ENCODE measurements at places on chromosomes 2 and 18.

DNA sequence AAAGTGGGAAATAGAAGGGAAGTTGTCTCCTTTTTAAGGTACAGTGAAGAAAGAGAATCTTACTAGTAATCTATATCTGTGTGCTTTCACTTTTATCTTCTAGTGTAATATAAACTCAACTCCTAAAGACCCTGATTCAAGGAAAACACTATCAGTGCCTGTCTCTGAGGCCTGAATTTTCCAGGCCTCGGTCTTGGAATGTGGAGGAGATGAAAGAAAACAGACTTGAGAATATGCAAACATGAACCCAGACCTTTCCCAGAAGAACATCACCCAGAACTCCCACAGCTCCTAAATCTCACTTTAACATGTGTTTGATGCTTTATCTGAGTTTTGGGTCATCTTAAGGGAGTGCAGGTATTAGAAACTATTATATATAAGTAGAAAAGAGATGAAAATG is 51.8 kb downstream of the EPB41L5 start:
- no peaks in the 10 kb centered on the region for H3K4me1 ChIP-seq
- no peak for DNase-seq
- H3K4me3 ChIP-seq = no peak overlapping the region
- no peaks in the 10 kb centered on the region for H3K27me3 ChIP-seq
- no peaks in the 10 kb centered on the region for H3K36me3 ChIP-seq
- H3K27ac ChIP-seq = no peak overlapping the region

- no peaks in the 10 kb centered on the region for H3K4me1 ChIP-seq
- no peaks in the 10 kb centered on the region for H3K27me3 ChIP-seq
- H3K4me3 ChIP-seq = no peak overlapping the region
- H3K27ac ChIP-seq = no peak overlapping the region
Measured at GRCh38 chr2:167790781-167791450, 456.5 kb downstream of the STK39 start.

DNA sequence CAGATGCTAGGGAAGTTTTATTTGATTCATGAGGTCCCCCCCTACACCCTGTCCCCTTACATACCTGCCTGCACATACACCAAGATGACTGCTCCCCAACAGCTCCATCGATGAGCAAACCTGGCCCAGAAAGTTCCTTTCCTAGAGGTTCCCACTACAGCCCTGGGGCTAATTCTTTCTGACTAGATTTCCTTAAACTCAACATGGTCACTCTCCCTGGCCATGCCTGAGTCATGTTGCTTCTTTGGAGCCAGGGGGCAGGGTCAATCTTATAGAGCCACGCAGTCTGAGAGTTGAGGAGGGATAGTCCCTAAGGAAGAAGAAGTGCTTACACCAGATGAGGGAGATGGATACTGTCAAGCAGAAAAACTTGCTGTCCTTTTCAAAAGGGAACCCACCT is 67.7 kb upstream of the GLI2 start:
- no peak overlapping the region for H3K4me3 ChIP-seq
- no peak overlapping the region for H3K27ac ChIP-seq
- H3K27me3 ChIP-seq = peaks cover 17% of the 10 kb centered on the region

DNA sequence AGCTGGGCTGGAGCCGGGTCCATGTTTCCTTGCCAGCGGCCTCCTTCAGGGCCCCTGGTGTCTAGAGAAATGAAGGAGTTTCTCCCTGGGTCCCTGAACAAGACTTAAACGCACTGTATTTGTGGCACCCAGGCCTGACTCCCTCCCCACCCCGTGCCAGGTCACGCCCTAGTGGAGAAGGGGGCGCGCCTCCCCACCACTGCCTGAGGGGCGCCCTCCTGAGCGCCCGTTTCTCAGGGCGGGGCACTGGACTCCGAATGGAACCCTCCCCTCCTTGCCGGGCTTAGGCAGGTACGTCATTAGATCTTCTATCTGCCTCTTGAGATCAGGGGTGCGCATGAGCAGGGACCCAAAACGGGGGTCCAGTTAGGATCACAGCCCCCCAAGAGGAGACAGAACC is 16.3 kb downstream of the ODC1 start:
- DNase-seq = no peak
- H3K27ac ChIP-seq = no peak overlapping the region
- no peaks in the 10 kb centered on the region for H3K36me3 ChIP-seq
- peak overlapping the region; percentile 53 for H3K4me3 ChIP-seq
- H3K4me1 ChIP-seq = peaks cover 8% of the 10 kb centered on the region

DNA sequence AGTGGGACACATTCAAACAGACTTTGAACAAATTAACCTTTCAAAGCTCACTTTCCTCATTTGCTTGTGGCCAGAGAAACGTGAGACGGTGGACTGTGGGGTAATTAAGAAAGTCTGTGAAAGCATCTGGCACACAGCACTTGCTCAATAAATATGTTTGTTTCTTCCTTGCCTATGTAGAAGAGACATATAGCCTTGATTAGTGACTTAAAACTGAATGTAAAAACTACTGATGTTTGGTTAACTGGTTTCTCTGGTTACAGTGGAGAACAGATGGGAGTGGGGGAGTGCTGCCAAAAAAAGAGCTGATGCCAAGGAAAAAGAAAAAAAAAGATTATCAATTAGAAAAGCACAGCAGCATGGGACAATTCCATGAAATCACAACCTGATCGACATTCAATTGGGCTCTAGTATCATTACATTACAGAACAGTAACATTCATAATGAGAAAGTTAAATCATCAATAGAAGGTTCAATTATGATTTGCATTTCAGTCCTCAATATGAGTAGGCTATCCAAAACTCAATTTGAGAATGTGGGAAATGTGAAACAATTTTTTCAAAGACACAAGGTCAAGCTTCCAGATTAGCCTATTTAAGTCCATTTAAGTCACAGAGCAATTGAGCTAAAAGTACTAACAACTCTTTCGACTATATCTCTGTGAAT is 14.7 kb downstream of the CUL3 start:
- H3K4me3 ChIP-seq = no peak overlapping the region
- DNase-seq = no peak
- H3K27me3 ChIP-seq = no peaks in the 10 kb centered on the region
- H3K4me1 ChIP-seq = peaks cover 45% of the 10 kb centered on the region
- H3K36me3 ChIP-seq = no peaks in the 10 kb centered on the region
- H3K27ac ChIP-seq = no peak overlapping the region

GRCh38 chr2:159462201-159462785 is 154.1 kb downstream of the BAZ2B start:
- peaks cover 11% of the 10 kb centered on the region for H3K4me1 ChIP-seq
- H3K4me3 ChIP-seq = no peak overlapping the region
- no peaks in the 10 kb centered on the region for H3K36me3 ChIP-seq

DNA sequence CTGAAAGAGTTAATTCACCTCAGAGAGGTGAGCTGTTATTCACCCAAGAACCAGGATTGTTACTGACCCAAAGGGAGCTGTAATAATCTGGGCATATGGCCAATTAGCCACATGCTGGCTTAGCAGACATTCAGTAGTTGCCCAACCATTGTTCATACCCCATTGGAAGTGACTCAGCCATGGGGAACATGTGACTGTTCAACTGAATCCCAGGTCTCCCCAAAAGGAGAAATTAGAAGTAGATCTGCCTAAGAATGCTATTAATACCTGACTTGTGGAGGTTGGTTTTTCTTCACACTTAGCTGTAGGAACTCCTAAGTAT is 272.6 kb upstream of the UBE2E3 start:
- no peaks in the 10 kb centered on the region for H3K27me3 ChIP-seq
- no peak for DNase-seq
- H3K36me3 ChIP-seq = no peaks in the 10 kb centered on the region
- H3K4me1 ChIP-seq = no peaks in the 10 kb centered on the region

DNA sequence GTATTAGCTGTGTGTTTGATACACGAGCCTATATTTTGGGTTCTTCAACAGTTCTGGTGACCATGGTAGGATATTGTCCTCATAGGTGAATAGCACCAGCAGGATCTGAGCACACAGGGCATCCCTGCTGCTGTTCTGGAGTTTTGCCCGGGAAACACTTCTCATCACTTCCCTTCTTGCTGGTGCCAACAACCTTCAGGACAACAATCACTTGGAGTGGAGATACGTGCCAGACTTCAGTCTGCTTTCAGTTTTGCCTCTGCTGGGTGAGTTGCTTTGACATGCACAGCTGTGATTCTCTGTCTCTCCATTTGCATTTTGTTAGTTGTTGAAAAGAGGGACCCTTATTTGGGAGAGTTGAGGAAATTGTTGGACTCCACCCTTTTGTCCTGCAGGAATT is 1347.2 kb upstream of the DDX18 start:
- DNase-seq = no peak
- no peak overlapping the region for H3K27ac ChIP-seq
- no peaks in the 10 kb centered on the region for H3K4me1 ChIP-seq
- H3K27me3 ChIP-seq = no peaks in the 10 kb centered on the region

GRCh38 chr2:158049129-158049855 is 52.4 kb upstream of the UPP2 start:
- H3K4me3 ChIP-seq = no peak overlapping the region
- H3K36me3 ChIP-seq = no peaks in the 10 kb centered on the region
- no peak overlapping the region for H3K27ac ChIP-seq
- no peaks in the 10 kb centered on the region for H3K27me3 ChIP-seq
- H3K4me1 ChIP-seq = no peaks in the 10 kb centered on the region
- DNase-seq = no peak

DNA sequence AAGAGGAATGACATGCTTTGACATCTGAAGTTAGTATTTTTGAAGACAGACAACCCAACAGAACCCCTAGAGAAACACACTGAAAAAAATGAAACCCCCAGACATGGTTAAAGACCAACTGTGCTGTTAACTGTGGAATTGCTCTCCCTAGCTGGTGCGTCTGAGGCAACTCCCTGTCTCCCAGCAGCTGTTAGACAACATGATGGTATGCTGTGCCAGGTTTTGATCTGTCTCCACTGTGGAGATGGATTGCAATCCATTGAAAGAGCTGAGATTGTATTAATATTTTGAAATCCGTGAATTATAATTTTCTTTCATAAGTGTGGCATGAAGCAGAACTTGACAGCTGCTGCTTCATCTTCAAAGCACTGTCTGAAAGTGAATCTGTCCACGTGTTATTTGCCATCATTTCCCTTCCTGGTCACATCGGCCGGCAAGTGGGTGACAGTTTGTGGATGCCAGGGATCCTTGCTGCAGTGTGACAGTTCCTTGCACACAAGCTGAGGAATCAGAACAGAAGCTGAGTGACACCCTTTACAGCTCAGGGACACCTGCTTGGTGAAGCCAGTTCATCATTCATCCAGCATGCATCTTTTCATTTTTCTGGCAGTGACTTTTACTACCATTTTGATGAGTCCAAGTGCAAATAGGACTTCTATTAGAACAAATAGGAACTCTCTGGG is 58.2 kb upstream of the ACSL3 start:
- no peak overlapping the region for H3K27ac ChIP-seq
- no peak overlapping the region for H3K4me3 ChIP-seq
- no peaks in the 10 kb centered on the region for H3K27me3 ChIP-seq
- no peak for DNase-seq
- H3K36me3 ChIP-seq = no peaks in the 10 kb centered on the region

DNA sequence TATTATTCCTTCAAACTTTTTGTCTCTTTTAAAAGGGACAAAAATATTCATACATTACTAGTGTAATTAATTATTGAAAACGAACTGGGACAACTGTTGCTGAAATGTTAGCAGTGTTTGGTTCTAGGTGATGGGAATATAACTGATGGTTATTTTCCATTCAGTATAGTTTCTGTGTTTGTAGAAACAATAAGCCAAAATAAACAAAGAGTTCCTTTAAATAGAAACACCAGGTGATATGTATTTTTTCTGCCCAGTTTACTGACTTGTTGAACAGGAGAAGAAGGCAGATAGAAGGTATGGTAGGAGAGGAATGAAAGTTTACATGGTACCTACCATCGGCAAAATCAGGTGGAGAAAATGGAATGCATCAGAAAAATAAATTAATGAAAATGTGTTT is 74.2 kb downstream of the LYPD6B start:
- H3K27ac ChIP-seq = no peak overlapping the region
- DNase-seq = no peak
- no peaks in the 10 kb centered on the region for H3K4me1 ChIP-seq
- H3K27me3 ChIP-seq = no peaks in the 10 kb centered on the region
- H3K36me3 ChIP-seq = no peaks in the 10 kb centered on the region
- no peak overlapping the region for H3K4me3 ChIP-seq

Data from thoracic aorta (tissue), 2 donors.